ENCODE measurements at places on chromosomes 6 and 20.

DNA sequence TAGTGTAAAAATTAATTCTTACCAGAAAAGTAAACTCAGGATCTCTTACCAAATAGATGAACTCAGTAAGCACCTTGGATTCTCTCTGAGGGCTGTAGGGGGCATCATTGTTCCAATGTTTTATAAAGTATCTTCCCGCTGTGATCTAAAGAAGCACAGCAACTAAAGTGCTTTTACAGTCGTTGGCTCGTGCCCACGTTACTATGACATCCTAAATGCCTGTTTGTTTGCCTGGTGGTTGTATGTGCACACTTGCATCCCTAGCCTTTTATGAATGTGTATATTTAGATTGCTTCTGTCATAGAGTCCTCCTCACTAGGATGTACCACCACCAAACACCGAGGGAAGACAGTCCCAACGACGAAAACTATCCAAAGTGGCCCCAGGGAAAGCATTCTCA, 34.5 kb downstream of the SLX4IP start:
- DNase-seq, result no peak

- no peak for DNase-seq
Observed at GRCh38 chr6:141199074-141199473, 933.7 kb upstream of the GJE1 start.

DNA sequence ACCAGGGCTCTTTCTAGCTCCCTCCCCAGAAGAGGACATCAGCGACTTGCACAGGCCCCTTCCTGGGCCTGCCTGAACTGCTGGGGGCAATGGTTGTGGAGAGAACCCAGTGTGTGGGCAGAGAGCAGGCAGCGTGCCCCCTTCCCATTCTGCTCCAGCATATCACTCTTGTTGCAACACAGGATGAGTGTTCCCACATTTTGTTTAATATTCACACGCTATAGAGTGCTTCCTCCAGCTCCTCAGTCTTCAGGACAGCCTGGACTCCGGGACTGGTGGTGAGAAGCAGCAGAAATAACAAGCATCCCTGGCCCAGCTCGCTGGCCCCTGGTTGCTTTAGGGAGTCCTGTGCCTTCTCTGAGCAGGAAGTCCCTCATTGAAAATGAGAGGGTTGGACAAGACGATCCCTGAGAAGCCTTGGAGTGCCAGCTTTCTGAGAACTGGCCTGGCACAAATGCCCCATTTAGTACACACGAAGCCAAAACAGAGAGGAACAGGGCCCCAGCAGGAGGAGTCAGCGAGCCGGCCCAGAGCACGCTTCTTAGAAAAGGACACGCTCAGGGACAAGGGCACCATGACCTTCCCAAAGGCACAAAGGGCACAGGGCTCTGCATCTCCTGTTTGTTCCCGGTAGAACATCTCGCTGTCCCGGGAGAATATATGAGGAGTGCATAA, 84.2 kb upstream of the FOXC1 start:
- no peak for DNase-seq

- DNase-seq, result no peak
Observed at GRCh38 chr20:62825333-62825985, 8.6 kb downstream of the COL9A3 start.

- no peak for DNase-seq
Observed at GRCh38 chr6:126156973-126157372, 170.6 kb downstream of the TRMT11 start.

- DNase-seq, result no peak
Observed at GRCh38 chr6:138291036-138291848, 73.0 kb upstream of the PBOV1 start.

- DNase-seq, result no peak
Observed at GRCh38 chr6:40427196-40427595, 160.0 kb downstream of the LRFN2 start.

GRCh38 chr6:37584654-37585522, 85.2 kb upstream of the CCDC167 start:
- DNase-seq, result no peak

GRCh38 chr6:113160306-113161017, 696.7 kb upstream of the MARCKS start:
- DNase-seq, result no peak

GRCh38 chr20:4135385-4136077, 120.2 kb upstream of the RNF24 start:
- DNase-seq, result no peak

GRCh38 chr6:144344646-144345045, 59.5 kb downstream of the UTRN start:
- no peak for DNase-seq

GRCh38 chr20:16531485-16531884, 41.8 kb downstream of the KIF16B start:
- no peak for DNase-seq

DNA sequence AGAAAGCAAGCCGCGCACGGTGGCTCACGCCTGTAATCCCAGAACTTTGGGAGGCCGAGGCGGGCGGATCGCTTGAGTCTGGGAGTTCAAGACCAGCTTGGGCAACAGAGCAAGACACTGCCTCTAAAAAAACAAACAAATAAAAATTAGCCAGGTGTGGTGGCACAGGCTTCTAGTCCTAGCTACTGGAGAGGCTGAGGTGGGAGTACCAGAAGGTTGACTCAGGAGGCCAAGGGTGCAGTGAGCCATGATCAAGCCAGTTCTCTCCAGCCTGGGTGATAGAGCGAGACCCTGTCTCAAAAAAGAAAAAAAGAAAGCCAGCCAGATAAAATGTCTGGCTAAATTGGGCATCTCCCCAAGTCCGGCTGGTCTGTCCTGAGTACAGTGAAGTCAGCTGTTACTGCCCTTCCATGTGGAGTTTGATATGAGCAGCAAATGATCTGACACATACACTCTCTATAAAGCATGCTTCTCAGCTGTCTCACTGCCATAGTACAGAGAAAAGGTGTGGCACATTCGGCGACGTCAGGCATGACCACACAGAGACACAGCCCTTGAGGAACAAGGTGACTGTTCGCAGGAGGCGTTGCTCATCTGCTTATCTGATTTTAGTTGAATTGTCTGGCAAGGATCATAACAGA, 13.0 kb downstream of the CD83 start:
- DNase-seq, result no peak

DNA sequence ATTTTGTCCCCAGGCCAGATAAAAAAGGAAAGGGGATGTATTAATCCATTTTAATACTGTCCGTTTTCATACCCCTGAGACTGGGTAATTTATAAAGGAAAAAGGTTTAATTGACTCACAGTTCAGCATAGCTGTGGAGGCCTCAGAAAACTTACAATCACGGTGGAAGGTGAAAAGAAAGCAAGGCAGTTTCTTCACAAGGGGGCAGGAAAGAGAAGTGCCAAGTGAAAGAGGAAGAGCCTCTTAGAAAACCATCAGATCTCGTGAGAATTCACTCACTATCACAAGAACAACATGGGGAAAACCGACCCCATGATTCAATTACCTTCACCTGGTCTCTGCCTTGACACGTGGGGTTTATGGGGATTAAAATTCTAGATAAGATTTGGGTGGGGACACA, 152.5 kb downstream of the IBTK start:
- no peak for DNase-seq

- DNase-seq, result no peak
Observed at GRCh38 chr6:56794421-56794820, 151.7 kb upstream of the DST start.

DNA sequence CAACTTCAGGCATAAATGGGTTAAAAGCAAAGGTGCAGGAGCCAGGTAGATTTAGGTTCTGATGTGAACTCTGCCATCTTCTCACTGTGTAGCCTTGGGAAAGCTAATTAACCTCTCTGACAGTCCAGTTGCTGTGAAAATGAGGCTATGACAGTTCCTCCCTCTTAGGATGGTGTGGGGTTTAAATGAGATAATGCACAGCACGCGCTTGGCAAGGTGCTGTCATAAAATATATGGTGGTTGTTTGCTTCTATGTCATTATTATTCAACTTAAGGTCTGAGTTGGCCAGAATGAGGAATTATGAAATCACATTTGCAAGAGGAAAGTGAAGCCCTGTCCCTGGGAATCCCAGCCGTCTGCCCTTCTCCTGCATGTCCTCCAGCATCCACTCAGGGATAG, 15.5 kb upstream of the BCAS1 start:
- no peak for DNase-seq

DNA sequence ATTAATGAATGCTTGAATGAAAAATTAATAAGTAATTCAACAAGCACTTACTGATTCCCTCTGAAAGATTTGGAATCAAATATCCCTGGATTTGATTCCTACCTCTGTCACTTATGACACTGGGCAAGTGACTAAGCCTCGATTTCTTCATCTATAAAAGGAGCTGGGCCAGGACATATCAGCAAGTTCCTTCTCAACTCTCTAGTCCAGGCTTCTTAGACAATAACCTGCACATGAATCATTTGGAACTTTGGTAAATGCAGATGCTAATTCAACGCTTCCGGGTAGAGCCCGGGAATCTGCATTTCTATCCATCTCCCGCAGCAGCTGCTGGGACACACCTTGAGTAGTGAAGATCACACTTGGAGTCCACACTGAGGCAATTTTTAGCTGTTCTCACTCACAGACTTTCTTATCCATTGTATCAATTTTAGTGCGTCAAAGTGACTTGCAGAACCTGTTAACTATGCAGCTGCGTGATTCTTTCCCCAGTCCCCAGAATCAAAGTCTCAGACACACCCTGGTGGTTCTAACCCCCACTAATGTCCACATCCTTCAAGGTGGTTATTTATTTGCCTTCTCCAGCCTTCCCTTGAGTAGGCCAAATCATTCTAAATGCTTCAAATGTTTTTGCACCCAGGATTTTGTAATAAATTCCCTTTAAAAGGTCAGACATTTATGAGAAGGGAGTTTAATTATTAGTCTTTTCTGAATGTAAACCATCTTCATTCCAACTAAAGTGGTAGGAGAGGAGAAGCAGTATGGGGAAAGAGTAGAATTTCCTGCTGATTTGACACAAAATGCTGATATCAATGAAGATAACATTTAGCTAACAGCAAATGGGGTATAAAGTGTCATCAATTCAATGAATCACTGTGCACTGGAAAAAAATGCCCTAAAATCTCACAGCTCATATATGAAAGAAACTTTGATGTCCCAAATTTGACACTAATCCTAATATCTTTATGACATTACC, 26.0 kb upstream of the CCND3 start:
- no peak for DNase-seq

DNA sequence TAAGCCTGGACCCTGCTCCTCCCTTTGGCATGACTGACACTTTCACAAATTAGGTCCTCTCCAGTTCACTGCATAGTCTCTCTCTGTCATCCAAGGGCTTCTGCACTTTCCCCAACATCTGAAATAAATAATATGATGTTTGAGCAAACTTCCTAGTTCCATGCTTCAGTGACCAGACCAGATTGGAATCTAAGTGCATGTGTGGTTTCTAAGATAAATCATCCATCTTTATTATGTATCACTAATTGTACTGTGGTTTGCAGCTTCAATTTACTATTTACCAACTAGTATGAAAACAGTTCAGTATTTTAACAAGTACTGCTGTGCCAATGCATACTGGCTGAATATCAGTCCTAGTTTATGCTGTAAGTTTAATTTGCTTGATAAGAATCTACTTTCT, 18.7 kb downstream of the SESN1 start:
- no peak for DNase-seq

DNA sequence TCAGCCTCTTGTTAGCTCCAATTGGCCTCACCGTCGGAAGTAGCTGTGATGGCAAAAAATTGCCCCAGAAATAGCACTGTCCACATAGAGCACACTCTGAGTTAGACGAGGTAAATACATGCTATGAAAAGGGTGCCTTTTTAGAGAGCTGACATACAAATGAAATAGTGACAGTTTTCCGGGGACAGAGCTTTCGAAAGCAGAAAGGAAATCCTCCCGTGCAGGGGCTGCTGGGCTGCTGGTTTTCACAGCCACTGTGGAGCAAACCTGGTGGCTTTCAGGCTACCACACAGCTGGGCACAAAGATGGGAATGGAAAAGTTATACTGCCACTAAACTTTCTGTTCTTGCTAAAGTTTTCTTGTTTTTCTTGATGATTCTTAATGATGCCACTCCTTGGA, 8.3 kb downstream of the SLPI start:
- DNase-seq, result no peak

- DNase-seq, result no peak
Observed at GRCh38 chr6:10112871-10113549, 301.9 kb downstream of the TFAP2A start.

DNA sequence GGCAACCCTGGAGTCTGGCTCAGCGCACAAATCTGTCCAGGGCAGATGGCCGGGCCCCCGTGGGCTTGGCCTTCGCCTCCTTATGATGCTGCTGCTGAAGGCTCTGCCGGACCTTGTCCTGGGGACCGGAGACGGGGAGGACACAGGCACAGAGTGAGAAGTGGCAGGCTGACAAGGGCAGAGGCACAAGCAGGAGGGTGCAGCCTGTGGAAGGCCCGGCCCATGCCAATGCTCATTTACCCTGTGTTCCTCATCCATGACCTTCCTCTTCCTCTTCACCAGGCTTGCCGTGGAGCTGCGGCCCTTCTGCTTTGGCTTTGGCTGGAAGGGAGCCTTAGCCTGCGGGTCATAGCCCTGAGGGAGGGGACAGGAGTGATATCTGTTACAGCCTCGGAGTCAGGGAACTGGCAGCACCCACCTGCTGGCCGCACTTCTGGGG, 2.4 kb downstream of the B3GALT4 start:
- no peak for DNase-seq

Measured in natural killer cell treated with Interleukin-12 subunit alpha and Interleukin-12 subunit beta and Interleukin-15 and Interleukin-18, amount 100 ng/mL, for 72 hours (primary cell).